MCF 10A (cell line): ENCODE measurements at places on chromosomes 5 and 9.
A peak's percentile ranks its signal among the peaks of the same experiment; 100 is the strongest.

DNA sequence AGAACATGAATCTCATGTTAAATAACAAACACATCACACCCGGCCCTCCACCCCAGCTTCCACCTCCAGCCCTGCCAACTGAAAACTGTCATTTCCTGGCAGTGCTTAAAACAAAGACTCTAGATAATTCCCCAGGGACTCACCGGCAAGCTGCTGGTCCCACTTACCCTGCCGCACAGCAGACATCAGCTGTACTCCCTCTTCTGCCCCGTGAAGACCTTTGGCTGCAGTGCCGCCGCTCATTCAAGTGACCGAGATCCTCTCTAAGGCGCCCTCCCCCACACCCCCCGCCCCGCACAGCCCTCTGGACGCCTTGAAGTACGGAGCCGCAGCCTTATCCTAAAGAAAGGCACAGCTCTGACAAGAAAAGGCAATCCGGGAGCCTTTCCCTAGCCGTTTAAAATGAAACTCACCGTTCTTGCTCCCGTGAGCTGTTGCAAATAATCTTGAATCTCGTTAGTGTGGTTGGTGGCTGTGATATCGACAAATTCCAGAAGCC, 434 bp downstream of the GLRX start:
- peak; percentile 49 for DNase-seq

GRCh38 chr5:73232266-73233041, 59.5 kb downstream of the TMEM174 start:
- DNase-seq, result no peak

GRCh38 chr9:123115146-123115913, 81.9 kb downstream of the GPR21 start:
- DNase-seq, result no peak

- DNase-seq, result peak; percentile 42
These were observed 87.0 kb upstream of the CCNH start for GRCh38 chr5:87499478-87500410.

DNA sequence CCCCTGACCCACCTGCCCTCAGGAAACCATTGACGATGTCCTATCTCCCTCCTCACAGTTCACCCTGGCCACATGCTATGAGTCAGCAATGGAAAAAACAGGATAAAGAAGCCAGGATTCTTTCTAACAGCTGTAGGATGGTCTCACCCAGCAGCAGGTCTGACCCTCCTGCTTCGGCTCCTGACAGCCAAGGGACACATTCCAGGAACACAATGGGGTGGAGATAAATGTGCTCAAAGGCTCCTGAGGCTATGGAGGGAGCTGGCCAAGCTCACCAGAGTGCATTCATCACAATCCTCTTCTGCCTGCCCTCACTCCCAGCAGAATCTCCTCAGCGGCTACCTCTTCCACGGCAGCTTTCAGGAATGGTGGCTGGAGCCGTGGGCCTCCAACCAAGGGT, 170.3 kb downstream of the PJA2 start:
- no peak for DNase-seq

GRCh38 chr5:94661086-94661485, 42.6 kb downstream of the SLF1 start:
- DNase-seq, result no peak

DNA sequence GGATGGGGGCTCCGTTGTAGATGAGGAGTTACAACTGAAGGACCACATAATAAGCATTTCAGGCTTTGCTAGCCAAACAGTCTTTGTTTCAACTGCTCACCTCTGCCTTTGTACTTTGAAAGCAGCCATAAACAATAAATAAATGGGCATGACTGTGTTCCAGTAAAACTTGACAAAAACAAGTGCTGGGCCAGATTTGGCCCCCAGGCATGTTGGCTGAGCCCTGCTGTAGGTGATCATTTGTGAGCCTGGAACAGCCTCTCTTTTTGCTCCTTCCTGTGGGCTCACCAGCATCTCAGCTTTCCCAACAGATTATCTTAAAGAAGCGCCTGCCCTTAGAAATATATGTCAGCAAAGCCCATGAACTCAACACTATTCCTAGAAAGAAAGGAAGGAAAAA, 149.4 kb downstream of the GOLPH3 start:
- DNase-seq, result no peak

GRCh38 chr9:101860920-101861319, 122.5 kb upstream of the GRIN3A start:
- DNase-seq, result no peak

DNA sequence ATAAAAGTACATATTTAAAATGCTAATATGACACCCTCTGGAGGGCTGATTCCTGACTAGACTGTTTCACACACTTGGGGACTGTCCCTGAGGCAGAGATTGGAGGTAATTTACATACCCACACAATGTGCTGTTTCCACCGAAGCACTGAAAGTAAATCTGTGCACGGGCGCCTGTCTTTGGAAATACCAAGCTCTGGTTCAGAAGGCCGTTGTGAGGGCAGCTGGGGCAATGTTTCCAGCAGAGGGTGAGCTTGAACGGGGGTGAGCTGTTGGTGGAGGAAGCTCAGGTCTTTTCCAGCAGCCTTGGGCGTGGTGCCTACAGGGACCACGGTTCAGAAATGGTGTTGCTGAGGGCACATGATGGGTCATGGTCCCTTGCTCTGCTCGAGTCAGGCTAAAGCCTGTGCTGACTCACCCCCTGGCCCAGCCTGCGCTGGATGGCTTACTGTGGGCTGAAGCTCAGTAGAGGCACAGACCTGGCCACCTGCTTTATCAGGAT, 25.8 kb upstream of the HMCN2 start:
- no peak for DNase-seq

DNA sequence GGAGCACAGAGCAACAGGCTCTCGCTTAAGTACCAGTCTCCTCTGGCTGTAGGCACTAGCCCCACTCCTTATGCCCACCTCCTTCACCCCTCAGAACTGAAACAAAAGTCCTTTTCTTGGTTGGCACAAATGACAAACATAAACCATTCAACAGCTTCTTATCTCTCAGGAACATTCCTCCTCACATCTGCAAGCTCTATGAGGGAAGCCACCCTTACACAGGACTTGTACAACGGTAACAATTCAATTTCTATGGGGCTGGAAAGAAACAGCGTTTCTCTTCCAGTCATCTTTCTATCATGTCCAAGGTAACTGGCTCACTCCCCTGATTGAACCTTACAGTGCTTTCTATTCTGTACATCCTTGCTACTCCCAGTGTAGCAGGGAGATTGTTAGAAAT, 74.1 kb downstream of the CSF2 start:
- DNase-seq, result no peak

- DNase-seq, result peak; percentile 4
These were observed 404.6 kb upstream of the ARRDC3 start for GRCh38 chr5:91787718-91788117.

DNA sequence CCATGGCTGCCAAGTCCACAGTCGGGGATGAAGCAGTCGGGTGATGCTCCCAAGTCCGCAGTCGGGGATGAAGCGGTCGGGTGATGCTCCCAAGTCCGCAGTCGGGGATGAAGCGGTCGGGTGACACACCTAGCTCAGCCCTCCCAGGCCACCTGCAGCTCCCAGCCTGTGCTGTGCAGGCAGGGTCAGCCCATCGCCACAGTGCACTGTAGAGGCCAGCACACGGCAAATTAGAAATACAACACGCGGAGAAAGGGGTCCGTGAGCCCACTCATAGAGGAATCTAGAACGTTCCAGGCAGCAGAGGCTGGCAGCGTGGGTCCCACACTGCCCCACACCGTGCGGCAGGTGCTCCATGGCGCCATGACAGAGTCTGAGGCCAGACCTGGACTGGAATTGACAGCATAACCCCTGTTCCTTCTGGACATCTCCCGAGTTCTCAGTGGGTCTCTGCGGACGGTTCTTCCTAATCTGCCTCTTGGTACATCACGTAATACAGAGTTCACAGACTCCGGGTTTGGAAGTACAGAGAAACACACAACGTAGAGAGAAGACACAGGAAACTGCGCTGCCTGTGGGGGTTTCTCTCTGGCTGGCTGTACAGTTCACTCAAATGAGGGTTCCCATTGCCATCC, 7.7 kb upstream of the EXOC3 start:
- no peak for DNase-seq
